ENCODE measurements at places on chromosomes 16 and 17.

DNA sequence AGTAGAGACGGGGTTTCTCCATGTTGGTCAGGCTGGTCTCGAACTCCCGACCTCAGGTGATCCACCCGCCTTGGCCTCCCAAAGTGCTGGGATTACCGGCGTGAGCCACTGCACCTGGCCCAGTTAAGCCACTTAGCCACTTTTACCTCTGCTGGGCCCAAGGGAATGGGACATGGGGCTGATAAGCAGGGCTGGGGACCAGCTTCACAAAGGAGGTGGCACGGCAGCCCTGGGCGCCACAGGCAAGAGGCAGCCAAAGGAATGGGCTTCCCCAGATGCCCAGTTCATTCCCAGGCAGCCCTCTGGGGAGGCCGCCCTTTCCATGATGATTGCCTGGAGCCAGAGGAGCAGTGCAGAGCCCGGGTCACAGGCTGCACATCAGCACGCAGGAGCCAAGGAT is 5.0 kb upstream of the CYB561 start:
- no peak for DNase-seq

DNA sequence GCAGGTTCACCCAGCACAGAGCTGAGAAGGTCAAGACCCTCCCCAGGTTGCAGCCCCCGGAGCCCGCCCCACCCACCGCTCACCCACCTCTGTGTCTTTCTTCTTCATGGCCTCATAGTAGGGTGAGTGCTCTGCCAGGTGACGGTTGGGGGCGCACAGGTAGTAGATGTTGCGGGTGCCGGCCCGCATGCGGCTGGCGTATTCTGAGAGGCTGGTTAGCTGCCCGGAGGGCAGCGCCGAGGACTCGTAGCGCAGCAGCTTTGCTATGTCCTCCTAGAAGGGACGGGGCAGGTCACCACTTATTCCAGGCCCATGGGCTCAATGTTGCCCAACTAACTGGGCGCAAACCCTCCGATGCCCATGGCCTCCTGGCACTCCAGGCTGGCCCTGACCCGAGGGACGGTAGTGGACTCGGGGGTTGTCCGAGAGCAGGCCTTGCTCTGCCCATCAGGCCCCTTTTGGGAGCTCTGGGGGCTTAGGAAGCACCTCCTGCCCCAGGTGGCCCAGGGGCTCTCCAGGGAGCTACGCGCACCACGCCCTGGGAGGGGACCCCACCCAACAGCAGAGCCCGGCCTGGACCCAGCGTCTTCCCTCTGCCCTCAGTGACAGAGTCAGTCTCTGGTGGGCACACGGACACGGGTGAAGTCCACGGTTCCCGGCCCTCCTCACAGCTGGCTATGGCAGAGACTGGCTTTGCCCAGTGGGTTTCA is 9.9 kb downstream of the DNASE1 start:
- no peak for DNase-seq

DNA sequence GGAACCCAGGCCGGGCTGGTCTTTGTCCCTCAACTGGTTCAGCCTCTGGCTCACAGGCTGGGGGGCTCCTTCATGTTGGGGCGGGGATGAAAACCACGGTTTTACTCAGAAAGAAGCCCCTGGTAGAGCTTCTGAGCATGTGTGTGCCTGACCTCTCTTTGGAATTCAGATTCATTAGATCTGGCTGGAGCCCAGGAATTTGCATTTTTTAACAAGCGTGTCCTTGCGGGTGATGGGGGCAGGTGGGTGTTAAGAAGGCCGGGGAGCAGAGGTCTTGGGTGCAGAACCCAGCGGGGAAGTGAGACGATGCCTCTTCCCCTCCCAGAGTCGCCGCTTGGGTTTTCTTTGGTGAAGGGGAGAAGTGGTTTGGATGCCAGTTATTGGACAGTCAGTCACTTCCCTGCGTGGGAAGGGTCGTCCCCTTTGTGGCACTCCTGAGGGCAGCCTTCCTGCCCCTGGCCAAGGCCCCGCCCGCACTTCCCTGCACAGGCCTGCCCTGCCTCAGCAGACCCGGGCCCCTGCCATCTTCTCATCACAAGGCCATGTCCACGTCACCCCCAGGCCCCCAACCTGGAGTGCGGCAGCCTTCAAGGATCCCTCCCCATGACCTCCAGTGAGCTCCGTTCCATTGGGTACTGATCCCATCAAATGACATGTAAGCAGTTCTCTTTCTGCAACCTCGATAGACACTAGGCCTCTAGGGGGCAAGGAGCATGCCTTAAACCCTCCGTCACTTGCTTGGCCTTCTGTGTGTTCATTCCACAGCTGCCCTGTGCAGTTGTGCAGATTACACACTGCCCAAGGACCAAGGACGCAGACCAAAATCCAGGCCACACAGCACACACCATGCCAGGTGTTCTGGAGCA is 177.7 kb upstream of the CIBAR2 start:
- no peak for DNase-seq

DNA sequence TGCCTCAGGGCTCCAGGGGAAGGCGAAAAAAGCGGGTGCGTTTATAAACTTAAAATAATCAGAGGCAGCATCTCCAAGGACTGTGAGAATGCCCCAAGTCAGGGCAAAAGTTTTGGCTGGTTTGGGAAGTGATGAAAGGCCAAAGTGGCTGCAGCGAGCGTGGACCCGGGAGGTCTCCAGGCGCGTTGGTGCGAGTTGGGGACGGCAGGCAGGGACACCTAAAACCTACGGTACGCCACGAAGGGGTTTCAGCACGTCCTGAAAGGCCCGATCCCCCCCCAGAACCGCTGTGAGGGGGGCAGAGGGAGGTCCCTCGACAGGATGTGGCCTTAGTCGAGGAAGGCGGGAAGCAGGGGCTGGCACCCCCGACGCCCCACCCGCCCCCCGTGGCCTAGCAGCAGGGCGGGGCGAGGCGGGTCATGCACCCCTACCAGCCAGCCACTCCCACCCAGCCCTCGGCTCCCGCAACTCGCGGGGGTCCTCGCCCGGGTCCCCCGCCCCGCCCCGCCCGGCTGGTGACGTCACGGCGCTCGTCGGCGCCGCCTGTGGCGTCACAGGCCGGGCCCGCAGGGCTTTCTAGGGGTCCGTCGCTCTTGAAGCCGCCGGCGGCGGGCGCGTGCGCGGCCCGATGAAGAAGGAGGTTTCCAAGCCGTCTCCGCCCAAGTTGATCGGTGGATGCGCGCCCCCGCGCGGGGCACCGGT is at the start of gene MYCBPAP:
Gene MYCBPAP, plus strand, starts transcription at position 569 of the 702 bp plus-strand sequence. CDS start 236 bp downstream, outside the sequence.
- DNase-seq, result peak; percentile 33

GRCh38 chr16:88004391-88004790 is 53.2 kb downstream of the BANP start:
- no peak for DNase-seq
